Endothelial cell (in vitro differentiated cells): ENCODE measurements at places on chromosomes 7 and 10.

DNA sequence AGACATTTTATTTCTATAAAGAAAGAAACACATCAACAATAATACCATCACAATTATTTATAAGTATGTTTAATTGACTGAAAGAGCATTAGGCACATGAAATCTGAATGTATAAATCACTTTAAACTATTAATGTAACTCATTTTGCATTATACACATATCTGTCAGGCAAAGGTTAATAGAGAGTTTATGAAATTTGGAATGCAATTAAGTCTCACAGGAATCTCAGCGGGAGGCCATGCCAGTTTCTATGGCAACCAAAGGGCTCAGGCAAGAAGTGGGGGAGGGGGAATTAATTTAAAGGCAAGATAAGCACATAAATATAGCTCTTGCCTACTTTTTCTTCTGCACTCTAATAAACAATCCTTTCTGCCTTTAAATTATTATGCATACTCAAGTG lies 152.6 kb downstream of the SLC16A9 start:
- peak overlapping the region; percentile 52 for H3K27ac ChIP-seq
- no peaks in the 10 kb centered on the region for H3K27me3 ChIP-seq
- no peak for DNase-seq
- H3K36me3 ChIP-seq: no peaks in the 10 kb centered on the region

GRCh38 chr7:85908051-85908450 lies 721.2 kb upstream of the SEMA3D start:
- H3K4me1 ChIP-seq: no peaks in the 10 kb centered on the region
- H3K36me3 ChIP-seq: no peaks in the 10 kb centered on the region
- no peaks in the 10 kb centered on the region for H3K27me3 ChIP-seq
- H3K4me3 ChIP-seq: no peak overlapping the region
- no peak for DNase-seq
- H3K27ac ChIP-seq: no peak overlapping the region

- H3K4me3 ChIP-seq: no peak overlapping the region
- H3K27ac ChIP-seq: no peak overlapping the region
- H3K4me1 ChIP-seq: no peaks in the 10 kb centered on the region
- peaks cover 11% of the 10 kb centered on the region for H3K27me3 ChIP-seq
Measured at GRCh38 chr10:48633381-48634197, 28.7 kb upstream of the ARHGAP22 start.

DNA sequence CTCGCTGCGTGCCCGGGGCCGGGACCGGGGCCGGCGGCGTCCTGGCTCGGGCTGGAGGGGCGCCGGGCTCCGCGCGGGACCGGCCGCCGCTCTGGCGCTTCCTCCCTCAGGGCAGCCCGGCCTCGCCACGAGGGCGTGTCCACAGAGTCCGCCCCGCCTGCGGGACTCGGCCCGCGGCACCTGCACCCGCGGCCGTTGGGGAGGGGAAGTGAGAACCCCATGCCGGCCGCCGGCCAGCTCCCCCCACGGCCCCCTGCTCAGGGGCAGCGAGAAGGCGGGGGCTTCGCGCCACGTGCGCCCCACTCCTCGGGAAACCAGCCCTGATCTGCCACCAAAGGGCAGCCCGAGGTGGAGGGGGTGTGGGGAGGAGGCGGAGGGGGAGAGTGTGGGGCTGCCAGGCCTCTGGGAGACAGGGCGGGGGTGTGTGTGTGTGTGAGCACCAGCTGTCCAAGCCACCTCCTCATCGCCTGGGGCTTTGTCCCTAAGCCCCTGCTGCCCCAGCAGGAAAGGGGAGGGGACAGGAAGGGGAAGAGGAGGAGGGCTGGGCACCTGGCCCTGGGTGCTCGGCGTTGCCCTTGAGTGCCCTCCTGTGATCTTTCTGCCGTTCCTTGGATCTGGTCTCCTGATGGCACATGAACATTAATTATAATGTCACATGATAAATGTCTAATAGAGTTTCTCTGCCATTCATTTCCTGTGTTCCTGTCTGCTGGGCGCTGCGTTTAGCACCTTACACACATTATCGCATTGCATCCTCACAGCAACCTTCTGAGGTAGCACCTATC lies at the start of gene PIK3AP1:
PIK3AP1 (minus strand) TSS at position 93 of the 785 bp plus-strand sequence. CDS start 120 bp downstream, outside the sequence.
- H3K4me1 ChIP-seq: peaks cover 21% of the 10 kb centered on the region
- H3K27ac ChIP-seq: no peak within 1 kb of the TSS
- no peaks in the 10 kb centered on the region for H3K36me3 ChIP-seq
- peak; percentile 47 for DNase-seq

GRCh38 chr10:49408519-49409306 lies 12.8 kb upstream of the DRGX start:
- H3K27me3 ChIP-seq: peaks cover 6% of the 10 kb centered on the region
- H3K27ac ChIP-seq: no peak overlapping the region
- H3K36me3 ChIP-seq: no peaks in the 10 kb centered on the region
- H3K4me3 ChIP-seq: no peak overlapping the region
- peaks cover 2% of the 10 kb centered on the region for H3K4me1 ChIP-seq

GRCh38 chr10:67098461-67098860 lies 172.6 kb downstream of the LRRTM3 start:
- no peak for DNase-seq
- no peaks in the 10 kb centered on the region for H3K36me3 ChIP-seq
- no peaks in the 10 kb centered on the region for H3K27me3 ChIP-seq
- no peaks in the 10 kb centered on the region for H3K4me1 ChIP-seq

- no peak for DNase-seq
- no peaks in the 10 kb centered on the region for H3K27me3 ChIP-seq
- no peak overlapping the region for H3K27ac ChIP-seq
- H3K36me3 ChIP-seq: no peaks in the 10 kb centered on the region
- no peak overlapping the region for H3K4me3 ChIP-seq
Measured at GRCh38 chr10:10642189-10642588, 375.5 kb upstream of the CELF2 start.

- H3K4me1 ChIP-seq: no peaks in the 10 kb centered on the region
- no peak overlapping the region for H3K27ac ChIP-seq
- no peaks in the 10 kb centered on the region for H3K36me3 ChIP-seq
- H3K27me3 ChIP-seq: no peaks in the 10 kb centered on the region
- no peak overlapping the region for H3K4me3 ChIP-seq
Measured at GRCh38 chr7:80537091-80537490, 25.2 kb upstream of the GNAT3 start.

DNA sequence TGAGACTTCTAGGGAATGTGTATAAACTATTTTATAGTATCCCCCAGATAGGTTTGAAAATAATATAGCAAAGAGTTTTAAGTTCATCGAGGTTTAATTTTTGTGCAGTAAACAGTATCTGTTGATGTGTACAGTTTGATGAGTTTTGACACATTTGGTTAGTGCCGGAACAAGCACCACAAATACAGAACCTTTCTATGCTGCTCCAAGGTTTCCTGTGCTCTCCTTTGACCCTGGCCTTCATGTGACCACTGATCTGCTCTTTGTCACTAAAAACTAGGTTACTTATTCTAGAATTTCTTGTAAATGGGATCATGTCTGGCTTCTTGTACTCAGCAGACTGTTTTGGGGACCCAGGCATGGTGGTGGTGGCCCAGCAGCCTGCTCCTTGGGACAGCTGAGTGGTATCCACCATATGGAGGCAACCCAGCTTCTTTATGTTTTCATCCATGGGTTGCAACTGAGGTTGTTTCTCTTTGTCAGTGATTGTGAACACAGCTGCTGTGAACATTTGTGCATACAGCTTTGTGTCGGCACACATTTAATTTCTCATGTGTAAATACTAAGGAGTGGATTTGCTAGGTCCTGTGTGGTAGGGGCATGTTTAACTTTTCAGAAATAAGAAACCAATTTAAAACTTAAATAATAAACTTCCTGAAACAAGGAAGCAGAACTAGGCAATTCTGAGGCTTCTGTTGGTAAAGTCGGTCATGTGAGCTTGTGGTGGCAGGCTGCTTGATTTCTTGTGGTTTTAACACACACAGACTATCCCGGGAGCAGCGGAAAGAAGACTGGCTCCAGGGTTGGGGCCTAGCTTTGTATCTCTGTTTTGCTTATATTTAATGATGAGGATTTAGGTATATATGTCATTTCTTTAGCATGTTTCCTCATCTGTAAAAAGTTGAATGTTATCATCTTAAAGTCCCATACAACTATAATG lies 219.4 kb downstream of the ABCA13 start:
- H3K36me3 ChIP-seq: no peaks in the 10 kb centered on the region
- H3K27me3 ChIP-seq: no peaks in the 10 kb centered on the region
- H3K27ac ChIP-seq: no peak overlapping the region

- H3K27me3 ChIP-seq: no peaks in the 10 kb centered on the region
- H3K4me1 ChIP-seq: peaks cover 6% of the 10 kb centered on the region
- DNase-seq: no peak
Measured at GRCh38 chr10:77264107-77264506, 373.5 kb downstream of the KCNMA1 start.
